Neural crest cell (in vitro differentiated cells): ENCODE measurements at places on chromosomes 1 and 21. TPM values are rescaled to one million over a fixed set of nuclear protein-coding genes. Genes with fewer than 3 reads are reported as not detected.
A peak's percentile ranks its signal among the peaks of the same experiment; 100 is the strongest.

Gene TMEM51
- 6.6 and 6.7 TPM in 2 replicates for total RNA-seq

Gene FBXO2
- total RNA-seq, result 0.30 and 0.61 TPM in 2 replicates

Gene ST6GALNAC5
- total RNA-seq, result 37.4 and 45.6 TPM in 2 replicates

GRCh38 chr1:66623812-66624211 is 89.9 kb downstream of the SGIP1 start:
- no peak for DNase-seq

DNA sequence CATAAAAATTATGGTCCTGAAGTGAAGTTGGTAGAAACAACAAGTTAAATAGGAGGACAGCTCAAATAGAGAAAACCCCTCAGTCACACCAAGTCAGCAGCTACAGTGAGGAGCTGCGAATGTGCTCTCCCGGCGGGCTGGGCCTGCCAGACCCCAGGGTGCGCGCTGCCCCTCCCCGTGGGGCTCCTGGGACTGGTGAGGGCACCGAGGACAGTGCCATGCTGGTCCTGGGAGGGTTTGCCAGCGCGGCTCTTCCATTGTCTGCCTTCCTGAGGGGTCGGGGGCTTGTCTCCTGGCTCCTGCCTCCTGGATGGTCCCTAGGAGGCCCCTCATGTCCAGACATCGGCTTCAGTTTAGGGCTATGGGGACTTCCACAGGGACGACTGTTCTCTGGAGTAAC is 121.8 kb downstream of the PCBP3 start:
- no peak for DNase-seq

DNA sequence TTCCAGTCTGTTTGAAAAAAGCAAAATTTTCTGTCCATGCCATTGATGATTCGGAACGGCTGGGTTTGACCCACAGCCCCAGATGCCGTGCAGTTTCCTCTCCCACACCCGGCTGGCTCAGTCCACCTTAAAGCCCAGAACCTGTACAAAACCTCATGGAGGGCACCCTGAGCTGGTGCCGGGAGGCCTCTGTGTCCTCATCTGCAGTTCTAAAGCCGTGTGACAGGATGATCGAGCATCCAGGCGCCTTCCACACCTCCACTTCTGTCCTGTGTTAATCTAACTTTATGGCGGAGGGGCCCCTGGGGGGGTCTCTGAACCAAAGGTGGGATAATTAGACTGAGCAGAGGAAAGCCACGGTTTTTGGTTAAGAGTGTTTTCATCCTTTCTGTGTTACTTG is 49.6 kb downstream of the SLC37A1 start:
- no peak for DNase-seq

- no peak for DNase-seq
Observed at GRCh38 chr1:7458946-7459345, 312.1 kb upstream of the VAMP3 start.

DNA sequence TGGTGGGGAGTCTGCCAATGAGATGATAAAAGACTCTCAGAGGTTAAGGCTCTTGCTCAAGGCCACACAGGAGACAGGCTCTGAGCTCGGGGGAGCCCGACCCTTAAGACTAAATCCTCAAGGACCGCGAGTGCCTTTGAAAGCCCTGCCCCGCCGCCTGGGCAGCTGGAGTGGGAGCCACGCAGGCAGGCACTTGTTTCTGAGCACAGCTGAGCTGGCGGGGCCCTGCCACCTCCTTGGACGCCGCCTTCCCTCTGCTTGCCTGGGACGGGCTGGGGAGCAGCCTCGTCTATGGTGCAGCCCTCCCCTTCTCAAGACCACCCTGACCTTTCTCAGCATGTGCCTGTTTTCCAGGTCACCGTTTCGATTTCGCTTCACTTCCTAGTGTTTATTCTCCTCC is 169.3 kb downstream of the CAMTA1 start:
- no peak for DNase-seq

GRCh38 chr1:21586846-21587601 is 77.8 kb downstream of the ALPL start:
- DNase-seq, result no peak

DNA sequence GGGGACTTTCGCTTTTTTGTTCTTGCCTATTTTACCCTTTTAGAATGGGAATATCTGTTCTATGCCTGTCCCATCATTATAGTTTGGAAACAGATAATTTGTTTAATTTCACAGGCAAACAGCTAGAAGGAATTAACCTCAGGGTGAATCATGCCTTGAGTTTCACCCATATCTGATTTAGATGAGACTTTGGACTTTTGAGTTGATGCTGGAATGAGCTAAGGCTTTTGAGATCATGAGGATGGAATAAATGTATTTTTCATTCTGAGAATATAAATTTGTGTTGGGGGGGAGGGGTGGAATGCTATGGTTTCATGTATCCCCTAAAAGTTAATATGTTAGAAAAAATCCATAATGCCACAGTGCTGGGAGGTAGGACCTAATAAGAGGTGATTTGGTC is 56.1 kb upstream of the TACSTD2 start:
- no peak for DNase-seq

DNA sequence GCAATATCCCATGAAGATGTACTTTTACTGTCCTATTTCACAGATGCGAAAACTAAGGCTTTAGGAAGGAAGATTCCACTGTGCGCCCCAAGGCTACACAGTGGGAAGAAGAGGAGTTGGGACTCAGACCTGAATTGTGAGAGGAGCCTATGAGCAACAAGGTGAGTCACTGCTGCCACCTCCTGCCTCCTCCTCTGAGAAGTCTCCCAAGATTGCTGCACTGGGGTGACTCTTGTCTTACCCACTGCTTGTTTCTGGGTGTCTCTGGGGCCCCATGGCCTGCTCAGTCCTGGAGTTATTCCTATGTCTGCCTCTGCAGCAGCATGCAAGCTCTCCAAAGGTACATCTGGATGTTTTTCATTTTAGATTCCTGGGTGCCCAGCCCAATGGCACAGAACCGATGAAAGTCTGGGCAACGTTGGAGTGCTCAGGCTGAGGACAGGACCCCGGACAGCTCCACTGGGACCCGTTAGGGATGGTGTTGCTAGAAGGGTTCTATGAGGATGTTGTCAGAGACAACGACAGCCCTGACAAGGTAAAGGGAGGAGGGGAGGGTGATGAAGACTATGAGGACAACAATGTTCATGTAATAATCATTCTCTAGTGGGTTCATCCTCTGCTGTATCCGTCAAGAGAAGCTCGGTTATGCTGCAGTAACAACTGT is 11.0 kb upstream of the C1QA start:
- peak; percentile 20 for DNase-seq
